Peyer's patch (tissue), 4 donors: ENCODE measurements at places on chromosomes 6 and 20. TPM values are rescaled to one million over a fixed set of nuclear protein-coding genes. Genes with fewer than 3 reads are reported as not detected.
A peak's percentile ranks its signal among the peaks of the same experiment; 100 is the strongest.

- H3K27ac ChIP-seq: no peak overlapping the region
- no peaks in the 10 kb centered on the region for H3K4me1 ChIP-seq
- DNase-seq: no peak
- H3K4me3 ChIP-seq: no peak overlapping the region
Measured at GRCh38 chr6:7841781-7842468, 68.7 kb downstream of the TXNDC5 start.

SPTLC3 gene
- total RNA-seq: 19.0 TPM

DNA sequence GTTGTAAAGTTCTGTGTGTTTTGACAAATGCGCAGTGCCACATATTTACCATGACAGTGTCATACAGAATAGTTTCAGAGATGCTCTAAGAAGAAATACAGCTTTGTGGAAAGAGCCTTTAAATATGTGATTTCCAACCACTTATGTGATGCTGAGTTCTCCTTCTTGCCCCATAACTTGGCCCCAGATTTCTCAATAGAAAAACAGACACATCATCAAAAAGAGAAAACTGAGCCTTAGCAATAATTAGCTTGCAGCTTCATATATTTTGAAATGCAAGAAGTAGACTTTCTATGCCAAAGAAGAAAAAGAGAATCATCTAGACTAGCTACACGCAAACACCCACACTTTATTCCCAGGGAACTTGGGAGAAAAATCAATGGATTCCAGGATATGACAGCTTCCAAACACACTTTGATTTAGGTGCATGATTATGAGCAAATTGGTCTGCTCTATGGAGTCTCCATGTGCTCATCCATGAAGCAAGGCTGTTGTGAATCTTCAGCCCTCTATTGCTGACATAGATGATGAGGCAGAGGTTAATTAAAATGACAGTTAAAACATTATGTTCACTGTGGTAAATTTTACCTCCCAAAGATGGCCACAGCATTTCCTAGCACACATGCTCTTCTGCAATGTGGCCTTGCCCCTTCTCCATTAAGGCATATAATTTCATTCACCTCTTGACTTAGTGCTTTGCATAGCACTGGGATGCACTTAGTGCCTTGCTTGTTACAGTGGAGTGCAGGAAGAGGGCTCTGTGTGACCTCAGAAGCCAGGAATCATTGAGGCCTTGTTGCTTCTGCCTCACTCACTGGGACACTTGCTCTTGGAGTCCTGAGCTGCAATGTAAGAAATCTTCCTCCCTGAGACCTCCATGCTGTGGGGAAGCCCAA, 174.6 kb downstream of the SYNDIG1 start:
- no peaks in the 10 kb centered on the region for H3K27me3 ChIP-seq
- DNase-seq: no peak
- H3K4me1 ChIP-seq: no peaks in the 10 kb centered on the region
- no peak overlapping the region for H3K4me3 ChIP-seq

- H3K27me3 ChIP-seq: no peaks in the 10 kb centered on the region
- H3K27ac ChIP-seq: no peak overlapping the region
- no peaks in the 10 kb centered on the region for H3K36me3 ChIP-seq
- H3K4me1 ChIP-seq: no peaks in the 10 kb centered on the region
Measured at GRCh38 chr20:19504251-19504650, 253.8 kb upstream of the RIN2 start.

DST gene
- 293 TPM for total RNA-seq

DNA sequence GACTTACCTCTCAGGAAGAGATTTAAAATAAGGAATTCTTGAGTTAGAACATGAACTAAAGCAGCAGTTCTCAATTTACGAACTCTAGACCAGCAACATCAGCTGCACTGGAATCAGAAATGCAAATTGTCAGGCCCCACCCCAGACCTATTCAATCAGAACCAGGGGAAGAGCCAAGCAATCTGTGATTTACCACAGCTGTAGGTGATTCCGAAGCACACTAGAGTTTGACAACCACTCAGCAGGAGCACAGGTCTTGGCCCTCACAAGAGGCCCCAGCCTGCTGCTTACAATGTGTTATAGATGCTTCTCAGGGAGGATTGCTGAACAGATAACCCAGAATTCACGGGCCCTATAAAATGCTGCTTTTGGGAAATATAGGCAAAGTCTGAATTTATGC, 279.2 kb downstream of the PTPRK start:
- no peak overlapping the region for H3K27ac ChIP-seq
- no peak overlapping the region for H3K4me3 ChIP-seq
- H3K36me3 ChIP-seq: no peaks in the 10 kb centered on the region

DNA sequence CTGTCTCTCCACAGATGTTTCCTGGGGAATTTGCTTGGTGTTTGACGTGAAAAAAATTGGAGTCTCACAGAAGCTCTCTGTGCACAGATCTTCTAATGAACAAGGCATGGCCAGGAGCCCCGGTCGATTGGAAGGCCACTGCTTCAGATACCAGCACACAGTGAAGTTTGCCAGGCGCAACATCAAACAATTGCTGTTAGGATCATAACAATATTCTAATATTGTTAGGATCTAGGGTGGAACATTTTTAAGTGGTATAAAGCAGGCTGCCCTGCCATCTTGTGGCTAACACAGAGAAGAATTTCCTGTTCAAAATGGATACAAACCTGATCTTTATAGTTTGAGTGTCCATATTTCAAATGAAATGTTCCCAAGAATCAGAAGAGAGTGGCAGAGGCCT, 64.1 kb downstream of the C6orf118 start:
- H3K27ac ChIP-seq: no peak overlapping the region
- DNase-seq: no peak
- H3K4me1 ChIP-seq: no peaks in the 10 kb centered on the region
- no peak overlapping the region for H3K4me3 ChIP-seq
- no peaks in the 10 kb centered on the region for H3K27me3 ChIP-seq

RPP21 gene
- total RNA-seq: 40.5 TPM

DNA sequence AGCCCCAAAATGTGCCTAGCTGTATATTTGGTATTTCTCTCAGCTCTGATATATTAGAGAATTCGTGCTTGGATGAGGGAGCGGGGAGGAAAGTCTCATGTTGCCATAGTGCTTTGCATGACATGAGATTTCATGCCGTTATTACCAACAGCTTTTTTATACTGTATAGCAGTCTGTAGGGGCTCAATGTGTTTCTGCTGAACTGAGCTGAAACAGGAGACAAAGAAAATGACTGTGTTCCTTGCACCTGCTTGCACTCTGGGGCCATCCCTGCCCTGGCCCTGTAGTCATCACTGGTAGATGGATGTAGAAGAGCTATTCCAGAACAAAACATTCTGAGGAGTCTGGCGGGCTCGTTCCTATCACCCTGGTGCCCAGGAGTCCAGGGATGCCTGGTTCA, 128.0 kb upstream of the SASH1 start:
- no peaks in the 10 kb centered on the region for H3K4me1 ChIP-seq
- no peaks in the 10 kb centered on the region for H3K27me3 ChIP-seq
- H3K36me3 ChIP-seq: no peaks in the 10 kb centered on the region
- H3K4me3 ChIP-seq: no peak overlapping the region

DNA sequence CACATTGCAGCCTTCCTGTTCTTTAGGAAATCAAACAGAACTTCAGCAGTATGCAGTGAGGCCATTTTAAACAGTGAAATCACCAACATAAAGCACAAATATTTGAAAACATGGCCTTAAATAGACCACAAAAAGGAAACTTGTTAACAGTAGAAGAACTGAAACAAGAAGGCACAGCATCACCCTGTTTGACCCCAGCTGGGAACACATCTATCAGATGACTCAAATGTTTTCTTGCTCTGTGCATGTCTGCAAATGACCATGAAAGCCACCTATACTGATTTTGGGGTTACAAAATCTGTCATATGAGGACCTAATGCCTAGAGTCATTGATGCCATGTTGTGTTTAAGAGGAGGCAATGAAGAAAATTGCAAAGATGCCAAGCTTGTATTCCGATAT, 123.8 kb upstream of the ADGRF1 start:
- H3K27me3 ChIP-seq: no peaks in the 10 kb centered on the region
- H3K36me3 ChIP-seq: no peaks in the 10 kb centered on the region
- no peak overlapping the region for H3K4me3 ChIP-seq

DNA sequence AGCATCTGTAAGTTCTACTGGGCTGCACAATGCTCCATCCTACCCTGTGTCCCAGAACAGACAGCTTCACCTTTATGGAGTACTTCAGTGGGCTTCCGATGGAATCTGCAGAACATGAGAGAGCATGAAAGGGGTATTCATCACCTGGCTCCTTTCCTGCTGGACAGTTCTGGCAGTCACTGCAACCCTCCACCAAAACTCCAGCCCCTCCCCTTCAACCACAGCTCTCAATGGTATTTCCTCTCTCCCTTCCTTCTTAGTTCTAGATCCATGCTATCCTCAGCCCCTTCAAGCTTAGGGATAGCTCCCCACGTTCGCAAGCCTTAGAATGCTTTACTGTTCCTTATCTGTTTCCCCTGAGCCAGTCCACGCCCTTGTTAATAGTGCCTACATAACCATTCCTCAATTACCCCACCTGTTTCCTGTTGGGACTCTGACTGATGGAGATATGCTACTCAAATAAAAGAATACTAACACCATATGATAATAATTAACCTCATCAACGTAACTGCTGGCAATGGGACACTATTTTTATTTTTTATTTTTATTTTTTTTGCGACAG, 26.8 kb downstream of the TRAM2 start:
- H3K4me3 ChIP-seq: no peak overlapping the region
- H3K27ac ChIP-seq: no peak overlapping the region
- peaks cover 67% of the 10 kb centered on the region for H3K4me1 ChIP-seq
- no peak for DNase-seq

DNA sequence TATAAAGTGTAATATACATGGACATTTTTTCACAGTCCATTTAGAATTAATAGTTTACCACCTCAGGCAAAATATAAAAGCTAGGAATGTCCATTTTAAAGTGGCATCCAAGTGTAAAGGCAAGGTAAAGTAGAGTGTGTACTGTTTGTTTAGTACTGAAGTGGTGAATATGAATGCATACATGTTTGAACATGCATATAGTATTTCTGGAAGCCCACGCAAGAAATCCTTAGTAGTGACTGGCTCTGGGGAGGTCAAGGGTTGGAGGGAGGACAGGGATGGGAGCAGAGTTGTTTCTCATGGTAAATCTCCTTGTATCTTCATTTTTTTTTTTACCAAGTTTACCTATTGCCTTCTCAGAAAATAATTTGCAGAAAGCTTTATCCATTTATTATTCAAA, 129.2 kb downstream of the UNC5CL start:
- no peaks in the 10 kb centered on the region for H3K4me1 ChIP-seq
- H3K4me3 ChIP-seq: no peak overlapping the region

DNA sequence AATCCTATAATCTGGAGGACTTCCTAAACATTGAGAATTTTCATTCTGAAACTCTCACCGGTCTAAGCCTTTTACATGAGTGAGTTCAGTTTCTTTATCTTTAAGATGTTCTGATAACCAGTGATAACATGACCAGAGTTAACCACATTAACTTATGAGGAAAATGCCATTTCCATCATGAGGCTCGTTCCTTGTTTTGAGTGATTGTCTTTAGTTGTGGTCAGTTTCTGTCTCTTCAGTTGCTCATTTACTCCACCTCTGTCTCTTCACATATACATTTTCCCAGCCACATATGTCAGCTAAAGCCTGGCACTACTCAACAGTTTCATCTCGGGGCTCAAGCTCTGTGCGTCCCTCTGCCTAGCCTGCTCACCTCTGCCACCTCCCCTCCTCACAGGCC, 70.4 kb downstream of the JAG1 start:
- H3K27me3 ChIP-seq: no peaks in the 10 kb centered on the region
- no peaks in the 10 kb centered on the region for H3K4me1 ChIP-seq
- H3K27ac ChIP-seq: peak overlapping the region; percentile 8
- no peak overlapping the region for H3K4me3 ChIP-seq
- DNase-seq: no peak
- H3K36me3 ChIP-seq: no peaks in the 10 kb centered on the region

NRSN1 gene
- not detected for total RNA-seq

DNA sequence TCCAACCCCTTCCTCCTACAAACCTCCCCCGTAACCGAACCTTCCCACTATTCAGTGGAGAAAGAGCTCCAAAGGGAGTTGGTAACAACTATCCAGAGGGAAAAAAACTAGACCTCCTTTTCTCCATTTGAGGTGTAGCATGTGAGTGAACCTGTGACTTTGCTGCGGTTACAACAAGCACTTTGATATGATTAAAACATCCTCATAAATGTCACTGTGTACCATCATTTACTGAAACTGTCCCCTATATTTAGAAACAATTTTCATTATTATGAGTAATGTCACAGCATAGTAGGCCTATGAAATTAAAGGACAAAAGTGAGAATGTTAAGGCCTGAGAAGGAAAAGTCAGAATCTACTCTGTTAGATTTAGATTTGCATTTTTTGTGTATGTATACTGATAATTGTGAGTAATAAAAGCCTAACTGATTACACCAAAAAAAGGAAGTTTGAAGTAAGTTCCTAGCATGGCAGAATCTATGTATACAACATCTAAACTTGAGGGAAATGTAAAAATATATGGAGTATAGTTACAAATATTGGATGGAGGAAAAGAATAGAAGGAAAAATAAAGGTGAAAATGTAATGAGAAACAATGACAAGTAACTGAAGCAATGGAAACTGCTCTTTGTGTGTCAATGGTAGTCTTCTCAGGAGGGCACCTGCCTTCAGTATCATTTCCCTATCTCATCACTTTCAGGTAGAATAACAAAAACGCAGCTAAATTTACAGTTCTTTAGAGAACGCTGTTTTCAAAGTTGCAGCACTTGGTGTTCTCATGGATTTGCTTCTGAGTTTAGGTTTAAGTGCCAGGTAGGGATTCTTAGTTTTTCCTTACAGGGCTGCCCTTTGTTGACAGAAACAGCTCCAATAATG, 145.9 kb downstream of the IMPG1 start:
- H3K27me3 ChIP-seq: no peaks in the 10 kb centered on the region
- H3K4me1 ChIP-seq: no peaks in the 10 kb centered on the region
- H3K4me3 ChIP-seq: no peak overlapping the region
- H3K27ac ChIP-seq: no peak overlapping the region

- no peak overlapping the region for H3K27ac ChIP-seq
- DNase-seq: no peak
- no peaks in the 10 kb centered on the region for H3K36me3 ChIP-seq
- no peaks in the 10 kb centered on the region for H3K27me3 ChIP-seq
Measured at GRCh38 chr6:146146836-146147235, 118.0 kb downstream of the GRM1 start.

DNA sequence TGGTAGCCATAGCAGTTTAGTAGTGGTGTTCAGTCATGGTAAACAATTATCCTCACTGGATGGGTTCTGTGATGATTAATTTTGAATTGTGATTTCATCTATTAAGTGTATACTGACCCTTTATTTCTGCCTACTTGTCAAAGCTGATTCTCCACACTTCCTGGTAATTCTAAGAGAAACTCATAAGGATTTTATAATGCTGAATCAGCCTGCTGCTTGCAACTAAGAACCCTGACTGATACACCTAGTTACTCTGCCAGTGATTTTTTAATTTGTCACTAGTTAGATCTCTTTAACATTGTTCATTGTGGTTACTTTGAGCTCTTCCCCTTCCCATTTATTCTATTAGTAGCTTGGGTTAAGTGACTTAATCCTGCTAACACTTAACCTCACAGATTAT, 8.6 kb downstream of the CDC40 start:
- H3K27me3 ChIP-seq: no peaks in the 10 kb centered on the region
- no peak for DNase-seq
- H3K4me1 ChIP-seq: no peaks in the 10 kb centered on the region

- no peak for DNase-seq
- H3K27ac ChIP-seq: no peak overlapping the region
- H3K36me3 ChIP-seq: no peaks in the 10 kb centered on the region
Measured at GRCh38 chr6:43465948-43466347, 10.6 kb upstream of the DLK2 start.
